ENCODE measurements at places on chromosomes 4 and X.

DNA sequence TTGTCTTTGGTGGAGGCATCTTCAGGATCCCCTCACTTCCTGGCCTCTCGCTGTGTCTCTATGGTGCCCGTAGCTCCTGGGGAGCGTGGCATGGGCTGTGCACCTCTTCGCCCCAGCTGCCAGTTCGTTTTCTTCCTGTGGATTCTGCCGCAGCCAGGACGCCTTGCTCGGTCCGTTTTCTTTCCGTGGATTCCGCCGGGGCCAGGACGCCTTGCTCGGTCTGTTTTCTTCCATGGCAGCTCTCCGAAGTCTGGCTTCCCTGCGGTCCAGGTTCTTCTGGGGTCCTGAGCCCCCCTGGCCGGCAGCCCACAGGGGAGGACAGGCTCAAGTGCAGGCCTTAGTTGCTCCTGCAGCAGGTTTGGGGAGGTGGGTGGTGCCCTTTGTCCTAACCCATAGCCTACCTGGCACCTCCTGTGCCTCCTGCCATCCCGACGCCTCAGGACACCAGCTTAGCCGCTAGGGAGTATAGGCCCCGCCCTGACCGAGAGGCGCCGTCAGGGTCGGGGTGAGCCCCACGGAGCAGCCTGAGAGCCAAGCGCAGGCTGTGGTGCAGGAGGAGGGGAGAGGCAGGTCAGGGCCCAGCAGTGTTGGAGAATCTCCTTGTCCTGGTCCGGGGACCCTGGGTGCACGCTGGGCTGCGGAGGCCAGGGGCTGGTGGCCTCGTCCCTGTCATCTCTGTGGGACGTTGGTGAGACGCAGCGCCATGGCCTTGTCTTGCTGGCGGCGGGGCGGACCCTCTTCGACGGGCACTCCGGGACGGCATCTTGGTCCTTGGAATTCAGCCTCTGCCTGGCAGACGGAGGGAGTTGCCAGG, 27.1 kb downstream of the UVSSA start:
- DNase-seq = no peak

- DNase-seq = no peak
These were observed 7.9 kb upstream of the MSANTD1 start for GRCh38 chr4:3240936-3241522.

- DNase-seq = no peak
These were observed 63.3 kb upstream of the TRPC3 start for GRCh38 chr4:122015203-122015602.

- DNase-seq = no peak
These were observed 1314.0 kb downstream of the PCDH19 start for GRCh38 chrX:99095965-99096635.

- DNase-seq = no peak
These were observed 35.2 kb downstream of the SLC10A7 start for GRCh38 chr4:146486565-146486964.

DNA sequence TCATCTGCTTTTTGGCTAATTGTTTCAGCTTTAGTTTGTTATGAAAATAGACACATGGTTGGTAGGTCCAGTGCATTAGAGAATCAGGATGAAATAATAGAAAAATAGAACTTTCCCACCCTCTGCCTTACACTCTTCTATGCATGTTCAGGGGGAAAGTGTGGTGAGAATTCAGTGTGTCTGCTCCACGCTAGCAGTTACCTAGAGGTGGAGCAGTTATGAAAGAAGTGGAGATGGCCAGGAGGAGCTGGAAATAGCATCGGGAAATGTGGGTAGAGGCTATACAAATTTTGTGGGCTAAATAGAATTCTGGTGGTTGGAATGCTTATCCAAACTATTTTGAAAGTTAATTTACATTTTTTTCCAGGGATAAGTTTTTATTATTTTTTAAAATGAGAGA, 91.4 kb upstream of the MAD2L1 start:
- no peak for DNase-seq

- no peak for DNase-seq
These were observed 204.8 kb downstream of the FAT4 start for GRCh38 chr4:125519371-125520146.

DNA sequence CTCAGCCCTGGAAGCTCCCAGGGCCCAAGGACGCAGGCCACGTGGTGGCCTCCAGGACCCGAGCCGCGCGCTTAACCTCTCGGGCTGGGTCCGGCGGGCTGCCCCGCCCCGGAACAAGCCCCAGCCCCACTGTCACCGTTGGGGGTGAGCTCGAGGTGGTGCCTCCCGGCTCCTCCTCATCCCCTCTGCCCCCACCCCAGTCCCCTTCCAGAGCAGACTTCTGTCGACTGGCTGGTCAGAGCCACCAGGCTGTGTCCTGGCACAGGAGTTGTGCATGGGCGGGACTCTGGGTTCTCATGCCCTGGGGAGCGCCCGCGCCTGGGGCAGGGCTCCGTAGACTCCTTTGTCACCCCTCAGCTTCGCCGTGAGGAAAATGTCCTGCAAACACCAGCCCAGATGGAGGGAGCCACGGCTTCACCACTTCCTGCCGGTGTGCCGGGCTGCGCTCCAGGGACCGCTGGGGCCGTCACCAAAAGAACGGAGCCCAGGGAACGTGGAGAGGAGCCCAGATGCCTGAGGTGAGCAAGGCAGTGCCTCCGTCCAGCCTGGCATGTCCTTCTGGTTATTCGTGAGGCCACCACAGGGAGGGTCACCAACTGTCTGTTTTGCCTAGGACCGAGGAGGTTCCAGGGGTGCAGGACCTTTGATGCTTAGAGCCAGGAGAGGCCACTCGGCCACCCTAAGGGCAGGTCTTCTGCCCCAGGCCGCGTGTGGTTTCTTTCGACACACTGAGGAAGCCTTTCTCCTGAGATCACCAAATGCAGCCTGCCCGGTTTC, 7.1 kb upstream of the RGS12 start:
- no peak for DNase-seq

DNA sequence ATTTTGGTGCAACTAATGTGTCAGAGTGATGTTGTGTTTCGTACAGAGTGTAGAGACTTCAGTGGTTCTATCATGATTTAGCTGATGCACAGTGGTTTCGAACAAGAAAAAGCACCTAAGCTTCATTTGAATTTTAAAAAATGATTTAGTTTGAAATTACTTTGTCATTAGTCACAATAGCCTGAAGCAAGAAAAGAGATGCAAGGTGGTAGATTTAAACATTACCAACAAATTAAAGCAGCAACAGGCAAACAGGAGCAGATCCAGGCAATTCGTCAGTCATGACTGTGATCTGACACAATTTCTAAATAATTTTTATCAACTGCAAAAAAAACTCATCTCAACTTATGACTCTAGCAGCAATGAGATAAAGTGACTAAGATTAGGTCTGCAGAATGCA, 24.6 kb upstream of the COX7B2 start:
- no peak for DNase-seq

DNA sequence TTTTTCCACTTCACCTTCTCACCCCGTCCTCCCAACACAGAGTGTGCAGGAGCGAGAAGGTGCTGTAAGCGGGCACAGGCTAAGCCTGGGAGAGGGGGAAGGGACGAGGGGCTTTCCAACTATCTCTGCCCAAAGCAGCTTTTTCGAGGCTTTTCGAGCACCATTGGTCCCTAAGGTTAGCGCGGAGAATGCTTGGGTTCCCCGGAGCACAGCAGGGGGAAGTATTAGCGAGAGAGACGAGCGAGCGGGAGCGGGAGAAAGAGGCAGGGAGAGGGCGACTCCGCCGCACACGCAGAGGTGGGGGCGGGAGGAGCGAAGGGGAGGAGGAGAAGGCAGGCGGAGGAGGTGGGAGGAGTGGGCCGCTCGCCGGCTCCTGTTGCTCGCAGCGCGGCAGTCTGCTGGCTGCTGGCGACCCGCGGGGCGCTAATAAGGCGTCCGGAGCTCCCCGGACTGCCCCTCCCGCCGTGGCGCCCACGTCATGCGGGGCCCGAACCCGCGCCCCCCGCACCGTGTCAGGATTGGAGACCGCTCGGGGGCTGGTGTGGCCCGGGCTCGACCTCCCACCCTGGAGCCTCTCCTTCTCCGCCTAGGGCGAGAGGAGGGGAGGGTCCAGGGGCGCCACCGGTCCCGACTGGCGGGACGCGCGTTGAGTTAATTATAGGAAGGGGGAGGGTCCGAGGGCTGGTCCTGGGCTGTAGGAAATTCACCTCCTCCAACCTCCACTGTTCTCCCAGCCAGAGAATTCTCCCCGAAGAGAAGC, at the start of gene ADAMTS3:
Gene ADAMTS3, minus strand, starts transcription at position 263 of the 760 bp plus-strand sequence. CDS start 459 bp downstream, outside the sequence.
- no peak for DNase-seq

- DNase-seq = no peak
These were observed 214.1 kb downstream of the BCOR start for GRCh38 chrX:39883666-39884065.

GRCh38 chr4:24145591-24145990, 255.7 kb upstream of the PPARGC1A start:
- DNase-seq = no peak
